ENCODE measurements at places on chromosomes 12 and 14.

DNA sequence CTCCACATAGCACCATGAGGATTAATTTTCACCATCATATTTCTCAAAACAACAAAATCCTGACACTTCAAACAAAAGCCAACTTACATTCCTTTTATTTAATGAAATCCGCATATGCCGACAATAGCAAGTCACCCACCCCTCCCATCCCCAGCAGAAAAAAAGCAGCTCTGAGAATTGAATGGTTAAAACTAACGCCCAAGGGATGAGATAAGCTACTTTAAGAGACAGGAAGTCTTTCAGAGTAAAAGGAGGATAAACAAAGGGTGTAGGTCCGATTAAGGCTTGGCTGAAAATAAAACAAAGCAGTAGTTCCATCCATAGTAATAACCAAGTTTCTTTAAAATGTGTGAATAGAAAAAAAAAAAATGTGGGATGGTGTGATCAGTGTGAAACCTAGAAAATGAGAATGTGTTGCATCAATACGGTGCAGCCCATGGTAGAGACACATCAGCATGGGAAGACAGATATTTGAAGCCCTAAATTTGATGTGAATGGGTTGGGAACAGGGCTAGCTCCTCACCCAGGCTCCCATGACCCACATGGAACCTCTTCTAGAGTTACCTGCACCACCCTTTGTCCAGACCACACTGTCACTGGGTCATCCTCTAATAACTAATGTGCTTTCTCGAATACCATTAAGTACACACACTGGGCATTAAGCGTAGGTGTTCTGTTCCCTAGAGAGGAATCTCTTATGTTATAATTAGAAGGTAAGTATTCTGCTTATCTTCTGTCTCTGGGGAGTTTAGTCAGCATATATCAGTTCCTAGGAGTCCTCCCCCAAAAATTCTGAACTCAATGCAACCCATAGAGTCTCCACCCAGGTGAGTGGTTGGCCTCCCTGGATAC is 31.7 kb downstream of the RTRAF start:
- no peak for DNase-seq

GRCh38 chr12:14193639-14194038 is 171.8 kb upstream of the ATF7IP start:
- no peak for DNase-seq

GRCh38 chr14:103916636-103917262 is 11.5 kb upstream of the TDRD9 start:
- no peak for DNase-seq

DNA sequence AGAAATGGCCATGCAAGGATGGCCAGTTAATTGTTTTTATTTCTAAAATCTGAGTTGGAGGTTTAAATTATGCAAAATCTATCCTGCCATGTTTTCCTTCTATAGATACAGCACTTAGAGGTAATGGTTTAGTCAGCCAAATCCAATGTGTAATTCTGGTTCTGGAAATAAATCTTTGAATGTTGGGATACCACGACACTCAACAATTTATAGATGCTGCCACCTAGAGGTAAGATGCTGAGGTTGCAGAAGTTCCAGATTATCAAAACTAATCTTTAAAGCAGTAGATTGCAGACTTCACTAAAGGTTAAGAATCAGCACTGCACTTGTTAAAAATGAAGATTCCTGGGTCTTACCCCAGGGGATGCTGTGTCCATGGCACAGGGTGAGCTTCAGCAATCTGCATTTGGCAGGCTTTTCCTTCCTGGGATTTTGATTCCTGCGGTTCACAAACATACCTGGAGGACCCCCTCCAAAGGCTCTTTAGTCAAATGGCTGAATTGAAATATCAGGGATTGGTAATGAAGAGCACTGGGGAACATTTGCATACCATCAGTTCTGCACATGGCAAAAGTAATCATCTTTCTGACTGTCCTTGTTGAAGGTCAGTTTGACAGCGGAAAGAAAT is 53.4 kb upstream of the ANO4 start:
- DNase-seq = no peak

GRCh38 chr12:75694534-75695268 is 183.3 kb upstream of the KRR1 start:
- DNase-seq = no peak

DNA sequence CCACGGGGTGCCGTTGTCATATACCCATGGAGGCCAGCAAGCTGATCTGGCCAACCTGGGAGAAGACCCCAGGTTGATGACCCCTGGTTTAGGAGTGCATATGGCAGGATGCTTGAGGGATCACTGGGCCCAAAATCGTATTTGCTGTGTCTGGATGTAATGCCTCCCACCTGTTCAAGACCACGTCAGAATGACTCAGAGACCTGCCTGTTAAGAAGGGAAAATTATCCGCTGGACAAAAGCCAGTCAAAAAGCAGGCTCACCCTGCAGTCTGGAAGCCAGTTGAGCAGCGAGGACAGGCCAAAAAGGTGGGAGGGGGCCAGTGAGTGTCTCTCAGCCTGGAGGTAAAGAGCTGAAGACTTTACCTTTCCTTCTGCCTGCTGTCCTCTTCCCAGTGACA is 449.2 kb downstream of the DPF3 start:
- no peak for DNase-seq

DNA sequence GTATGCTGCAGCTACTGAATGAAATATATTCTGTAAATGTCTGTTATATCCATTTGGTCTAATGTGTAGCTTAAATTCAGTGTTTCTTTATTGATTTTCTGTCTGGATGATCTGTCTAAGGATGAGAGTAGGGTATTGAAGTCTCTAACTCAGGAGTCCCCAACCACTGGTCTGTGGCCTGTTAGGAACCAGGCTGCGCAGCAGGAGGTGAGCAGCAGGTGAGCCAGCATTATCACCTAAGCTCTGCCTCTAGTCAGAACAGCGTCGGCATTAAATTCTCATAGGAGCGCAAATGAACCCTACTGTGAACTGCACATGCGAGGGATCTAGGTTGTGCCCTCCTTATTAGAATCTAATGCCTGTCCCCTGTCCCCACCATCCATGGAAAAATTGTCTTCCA is 329.7 kb upstream of the RGS6 start:
- DNase-seq = no peak
